ENCODE measurements at places on chromosomes 3 and 15.

- DNase-seq: no peak
Observed at GRCh38 chr3:123084738-123085237, 18.0 kb downstream of the PDIA5 start.

DNA sequence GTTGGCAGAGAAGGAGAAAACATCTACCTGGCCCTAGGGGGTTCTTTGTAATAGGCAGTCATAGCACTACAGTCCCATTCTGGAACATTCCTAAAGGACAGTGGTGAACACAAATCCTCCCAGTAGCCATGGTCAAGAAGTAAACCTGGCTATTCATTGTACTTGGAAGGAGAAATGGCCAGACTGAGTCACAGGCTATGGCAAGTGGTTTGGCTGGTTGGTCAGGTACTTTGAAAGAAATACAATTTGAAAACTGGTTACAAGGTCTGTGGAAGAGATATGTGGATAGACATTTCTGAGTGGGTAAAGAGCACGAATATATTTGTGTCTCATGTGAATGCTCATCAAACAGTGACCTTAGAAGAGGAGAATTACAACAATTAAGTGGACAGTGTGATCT lies 33.0 kb upstream of the FAN1 start:
- DNase-seq: no peak

DNA sequence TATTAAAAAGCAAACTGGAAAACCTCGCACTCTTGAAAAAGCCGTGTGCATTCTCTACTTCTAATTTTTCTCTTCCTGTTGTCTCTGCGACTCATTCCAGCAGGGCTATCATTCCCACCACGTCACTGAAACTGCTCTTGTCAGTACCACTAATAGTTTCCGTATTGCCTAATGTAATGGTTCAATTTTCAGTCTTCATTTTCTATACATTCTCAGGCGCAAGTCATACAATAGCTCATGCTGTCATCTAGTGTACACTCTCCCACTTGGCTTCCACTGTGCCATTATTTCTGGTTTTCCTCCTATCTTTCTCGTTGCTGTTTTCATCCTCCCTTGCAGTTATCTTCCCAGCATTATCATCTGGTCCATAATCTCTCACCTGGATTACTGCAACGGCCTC lies 160.2 kb downstream of the SPATA16 start:
- no peak for DNase-seq

DNA sequence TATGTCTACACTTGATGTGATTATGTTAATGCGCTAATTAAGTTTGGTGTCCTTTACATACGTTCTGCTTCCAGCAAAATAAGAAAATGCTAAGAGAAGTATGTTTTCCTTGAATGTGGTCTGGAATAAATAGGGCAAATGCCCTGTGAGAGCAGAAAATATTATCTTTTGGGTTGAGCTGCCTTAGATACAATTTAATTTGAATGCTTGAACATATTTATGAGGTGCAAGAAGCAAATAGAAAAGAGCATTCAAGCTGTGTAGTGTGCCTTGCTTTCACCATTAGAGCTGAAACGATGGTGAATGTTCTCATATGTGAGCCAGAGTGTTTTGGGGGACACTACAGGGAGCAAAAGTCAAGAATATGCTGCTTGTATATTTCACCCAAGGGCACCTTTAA lies 15.9 kb upstream of the ARNT2 start:
- DNase-seq: no peak

DNA sequence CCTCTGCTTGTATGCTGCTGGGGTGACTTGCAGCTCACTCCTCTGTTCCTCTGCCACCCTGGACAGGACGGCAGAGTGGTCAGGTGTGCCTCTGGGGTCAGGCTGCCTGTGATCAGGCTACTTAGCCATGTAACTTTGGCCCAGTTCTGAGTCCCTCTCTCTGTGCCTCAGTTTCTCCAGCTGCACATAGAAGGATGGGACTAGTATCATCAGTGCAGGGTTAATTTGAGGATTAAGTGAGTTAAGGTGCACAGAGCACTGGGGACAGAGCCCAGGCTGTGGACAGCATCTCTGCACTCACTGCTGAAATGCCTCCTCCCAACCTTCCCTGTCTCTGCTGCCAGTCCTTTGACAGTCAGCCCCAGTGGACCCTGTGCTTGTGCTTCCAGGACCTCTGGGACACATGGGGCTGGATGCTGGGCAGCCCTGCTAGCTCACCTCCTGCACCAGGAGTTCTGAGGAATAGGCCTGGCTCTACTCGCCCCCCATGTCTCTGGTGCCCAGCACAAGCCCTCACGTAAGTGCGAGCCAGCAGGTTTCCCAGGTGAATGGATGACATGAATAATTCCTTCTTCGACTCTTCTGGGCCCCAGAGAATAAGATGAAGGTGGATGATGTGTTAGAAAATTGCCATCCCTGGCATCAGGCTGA lies 19.3 kb upstream of the PRR23E start:
- DNase-seq: no peak

DNA sequence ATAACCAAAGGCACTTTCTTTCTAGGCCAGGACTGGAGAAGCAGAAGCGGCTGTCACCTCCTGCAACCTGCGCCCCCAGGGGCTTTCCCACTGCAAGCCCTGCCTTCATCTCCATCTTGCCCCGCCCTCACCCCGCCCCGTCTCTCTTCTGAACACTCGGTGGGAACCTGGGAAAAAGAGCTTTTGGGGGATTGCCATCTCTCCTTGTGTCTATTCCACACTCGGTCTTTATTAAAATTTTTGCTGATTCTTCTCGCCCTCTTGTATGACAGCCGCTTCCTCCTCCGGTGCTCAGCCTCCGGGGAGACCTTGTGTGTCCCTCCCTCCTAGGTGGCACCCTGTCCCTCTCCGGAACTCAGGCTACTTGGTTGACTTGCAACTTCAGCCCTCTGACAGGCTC lies 41.9 kb upstream of the SPESP1 start:
- DNase-seq: no peak

GRCh38 chr15:78311292-78311691 lies 11.9 kb upstream of the SKIC8 start:
- no peak for DNase-seq

DNA sequence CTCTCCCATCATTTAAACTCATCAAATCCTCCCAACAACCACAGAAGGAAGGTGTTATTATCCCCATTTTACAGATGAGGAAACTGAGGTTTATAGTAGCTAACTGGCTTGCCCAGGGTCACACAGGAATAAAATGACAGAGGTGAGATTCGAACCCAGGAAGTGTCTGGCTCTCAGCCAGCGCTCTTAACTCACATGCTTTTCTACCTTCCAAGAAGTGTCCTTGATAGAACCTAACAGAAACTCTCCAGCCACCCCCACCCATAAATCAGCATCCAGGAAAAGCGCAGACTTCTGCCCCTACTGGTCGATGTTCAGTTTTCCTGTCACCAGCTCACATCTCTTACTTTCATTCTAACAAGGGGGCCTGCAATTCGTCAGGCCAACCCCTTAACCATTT lies 51.7 kb downstream of the SPATA12 start:
- no peak for DNase-seq

- no peak for DNase-seq
Observed at GRCh38 chr15:55816017-55816416, 73.1 kb upstream of the PRTG start.

DNA sequence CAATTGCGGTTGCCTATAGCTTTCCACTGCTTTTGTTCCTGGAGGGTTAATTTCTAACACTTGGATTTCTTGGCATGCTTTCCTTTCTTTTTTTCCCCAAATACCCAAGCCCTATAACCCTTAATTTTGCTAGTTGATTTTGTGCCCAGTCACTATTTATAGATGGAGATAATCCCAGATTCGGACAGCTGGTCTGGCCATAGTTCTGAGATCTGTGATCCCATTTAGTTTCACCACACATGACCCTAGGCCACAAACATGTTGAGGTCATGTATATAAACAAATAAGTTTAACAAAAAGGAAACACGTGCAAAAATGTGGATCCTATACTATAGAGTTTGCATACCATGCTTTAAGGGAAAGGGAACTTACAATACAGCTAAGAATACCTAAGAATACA lies 111.4 kb downstream of the ZMAT3 start:
- no peak for DNase-seq
